Right kidney (tissue), 9 donors: ENCODE measurements at places on chromosomes 11 and 22.

DNA sequence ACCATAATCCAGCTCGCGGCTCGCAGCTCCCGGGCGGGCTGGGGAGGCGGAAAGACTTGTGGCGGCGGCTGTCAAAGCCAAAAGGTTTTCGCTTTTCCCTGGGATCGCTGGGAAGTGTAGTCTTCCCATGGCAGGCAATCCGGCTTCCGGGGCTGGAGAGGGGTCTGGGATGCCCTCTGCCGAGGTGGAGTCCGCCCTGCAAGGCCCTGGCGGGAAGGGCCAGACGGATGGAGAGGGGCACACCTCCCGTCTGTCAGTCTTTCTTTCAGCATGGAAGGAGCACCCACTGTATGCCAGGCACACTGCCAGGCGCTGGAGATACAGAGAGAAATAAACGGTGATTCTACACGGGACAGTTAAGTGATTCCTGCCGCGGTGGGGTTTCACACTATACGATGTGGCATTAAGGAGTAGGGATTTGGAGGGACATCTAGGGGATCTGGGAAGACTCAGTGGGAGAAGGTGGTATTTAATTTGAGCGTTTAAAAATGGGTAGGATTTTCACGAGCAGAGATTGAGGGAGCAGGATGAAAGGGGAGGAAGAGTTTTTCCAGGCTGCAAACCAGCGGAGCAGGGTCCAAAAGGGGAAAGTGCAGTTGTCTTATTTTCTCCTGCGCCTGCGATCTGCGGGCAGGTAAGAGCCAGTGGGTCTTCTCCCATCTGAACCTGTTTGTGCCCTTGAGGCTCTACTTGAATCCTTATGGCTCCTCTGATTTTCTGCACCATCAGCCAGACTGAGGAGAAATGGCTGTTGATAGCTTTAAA lies at the start of gene BACE1:
Gene BACE1, minus strand, starts transcription at position 60 of the 765 bp plus-strand sequence. CDS start 461 bp downstream, outside the sequence.
- peak; percentile 75 for DNase-seq

GRCh38 chr11:2716376-2717095 lies 16.7 kb upstream of the KCNQ1OT1 start:
- no peak for DNase-seq

GRCh38 chr11:67253872-67254624 lies 12.2 kb upstream of the GRK2 start:
- DNase-seq, result no peak

GRCh38 chr11:103413266-103413888 lies 304.2 kb downstream of the DYNC2H1 start:
- DNase-seq, result no peak

DNA sequence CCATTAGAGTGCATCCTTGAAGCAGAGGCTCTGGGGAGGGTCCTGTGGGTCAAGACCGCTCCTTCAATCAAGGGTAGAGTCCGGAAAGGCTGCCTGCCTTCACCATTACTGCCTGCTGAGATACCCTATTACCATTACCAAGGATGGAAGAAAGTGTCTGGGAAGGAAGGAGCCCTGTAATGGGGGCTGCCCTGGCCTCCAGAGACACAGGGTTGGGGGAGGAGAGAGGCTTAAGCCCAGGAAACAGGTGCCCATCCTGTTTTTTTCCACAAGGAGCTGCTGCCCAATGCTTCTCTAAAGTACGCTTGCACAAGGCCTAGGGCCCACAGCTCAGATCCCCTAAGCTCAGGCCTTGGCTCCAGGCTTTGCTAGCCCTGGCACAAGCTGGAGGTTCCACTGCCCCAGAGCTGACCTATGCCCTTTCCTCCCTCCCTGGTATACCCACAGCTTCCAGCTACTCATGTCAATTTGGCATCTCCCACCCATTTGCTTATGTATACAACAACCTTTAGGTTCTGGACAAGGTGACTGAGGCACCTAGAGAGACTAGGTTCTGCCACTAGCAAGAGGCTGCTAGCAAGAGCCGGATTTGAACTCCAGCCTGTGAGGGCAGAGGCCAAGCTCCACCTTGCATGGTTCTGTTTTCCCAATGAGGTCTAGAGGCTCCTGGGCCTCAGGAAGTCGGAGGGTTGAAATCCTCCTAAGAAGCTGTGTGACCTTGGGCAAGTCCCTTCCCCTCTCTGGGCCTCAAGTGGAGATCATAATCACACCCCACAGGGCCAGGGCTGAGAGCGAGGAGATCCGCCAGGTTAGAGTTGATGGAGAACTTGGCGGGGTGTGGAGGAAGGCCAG lies 1.5 kb upstream of the PLCB3 start:
- DNase-seq, result no peak
